ENCODE measurements at places on chromosomes 6 and 20. TPM values are rescaled to one million over a fixed set of nuclear protein-coding genes. Genes with fewer than 3 reads are reported as not detected.

- no peaks in the 10 kb centered on the region for H3K36me3 ChIP-seq
- H3K4me3 ChIP-seq = no peak overlapping the region
- H3K27me3 ChIP-seq = no peaks in the 10 kb centered on the region
- no peak for DNase-seq
- no peak overlapping the region for H3K27ac ChIP-seq
- H3K4me1 ChIP-seq = no peaks in the 10 kb centered on the region
Measured at GRCh38 chr6:164741938-164742451, 567.4 kb downstream of the C6orf118 start.

- DNase-seq = no peak
- H3K27ac ChIP-seq = no peak overlapping the region
- peaks cover 4% of the 10 kb centered on the region for H3K4me1 ChIP-seq
- H3K4me3 ChIP-seq = no peak overlapping the region
- H3K27me3 ChIP-seq = no peaks in the 10 kb centered on the region
- H3K36me3 ChIP-seq = no peaks in the 10 kb centered on the region
Measured at GRCh38 chr6:72861059-72861458, 239.2 kb downstream of the KCNQ5 start.

DNA sequence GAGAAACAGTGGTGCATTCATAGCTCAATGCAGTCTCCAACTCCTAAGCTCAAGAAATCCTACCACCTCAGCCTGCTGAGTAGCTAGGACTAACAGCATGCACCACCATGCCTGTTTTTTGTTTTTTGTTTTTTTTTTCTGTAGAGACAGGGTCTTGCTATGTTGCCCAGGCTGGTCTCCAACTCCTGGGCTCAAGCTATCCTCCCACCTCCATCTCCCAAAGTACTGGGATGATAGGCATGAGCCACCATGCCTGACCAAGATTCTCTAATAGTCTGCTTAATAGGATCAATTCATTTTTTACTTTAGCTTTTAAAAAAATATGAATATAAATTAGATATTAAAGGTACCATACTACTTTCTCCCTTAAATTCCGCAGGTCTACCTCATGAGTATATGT is 152.3 kb upstream of the BEND3 start:
- H3K36me3 ChIP-seq = no peaks in the 10 kb centered on the region
- no peak overlapping the region for H3K4me3 ChIP-seq
- H3K27ac ChIP-seq = no peak overlapping the region
- no peaks in the 10 kb centered on the region for H3K27me3 ChIP-seq
- H3K4me1 ChIP-seq = no peaks in the 10 kb centered on the region
- DNase-seq = no peak

DNA sequence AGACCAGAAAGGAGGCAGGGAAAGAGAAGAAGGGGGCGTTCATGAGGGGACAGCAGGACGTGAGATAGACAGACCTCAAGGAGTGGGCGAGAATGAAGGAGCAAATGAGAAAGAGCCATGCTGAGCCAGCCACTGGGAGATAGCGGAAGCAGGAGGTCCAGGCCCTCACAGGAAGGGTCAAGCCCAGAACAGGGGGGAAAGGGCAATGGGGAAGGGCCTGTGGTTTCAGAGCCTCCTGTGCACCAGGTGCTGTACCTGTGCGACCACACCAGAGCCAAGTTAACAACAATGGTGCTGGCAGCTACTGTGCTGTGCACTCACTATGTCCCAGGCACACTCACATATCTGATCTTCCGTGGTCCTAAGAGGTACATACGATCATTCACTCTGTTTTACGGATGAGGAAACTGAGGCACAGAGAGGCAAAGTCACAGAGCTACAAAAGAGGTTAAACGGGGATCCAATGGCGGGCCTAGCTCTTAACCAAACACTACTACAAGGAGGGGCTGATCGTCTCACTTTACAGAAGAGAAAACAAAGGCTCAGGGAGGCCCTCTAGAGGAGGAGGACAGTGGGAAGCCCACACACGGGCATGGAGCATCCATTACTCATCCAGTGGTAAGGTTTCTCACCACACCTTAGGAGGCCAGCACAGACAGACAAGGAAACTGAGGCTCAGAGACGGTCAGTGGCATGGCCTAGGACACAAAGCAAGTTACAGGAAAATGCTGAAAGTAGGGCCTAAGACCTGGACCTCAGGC is 129.1 kb downstream of the PREX1 start:
- H3K4me1 ChIP-seq = peaks cover 58% of the 10 kb centered on the region
- H3K27ac ChIP-seq = peak overlapping the region; percentile 49
- H3K27me3 ChIP-seq = no peaks in the 10 kb centered on the region

- no peak for DNase-seq
- H3K4me1 ChIP-seq = no peaks in the 10 kb centered on the region
- H3K27me3 ChIP-seq = no peaks in the 10 kb centered on the region
Measured at GRCh38 chr20:47241345-47241781, 115.1 kb downstream of the ZMYND8 start.

DNA sequence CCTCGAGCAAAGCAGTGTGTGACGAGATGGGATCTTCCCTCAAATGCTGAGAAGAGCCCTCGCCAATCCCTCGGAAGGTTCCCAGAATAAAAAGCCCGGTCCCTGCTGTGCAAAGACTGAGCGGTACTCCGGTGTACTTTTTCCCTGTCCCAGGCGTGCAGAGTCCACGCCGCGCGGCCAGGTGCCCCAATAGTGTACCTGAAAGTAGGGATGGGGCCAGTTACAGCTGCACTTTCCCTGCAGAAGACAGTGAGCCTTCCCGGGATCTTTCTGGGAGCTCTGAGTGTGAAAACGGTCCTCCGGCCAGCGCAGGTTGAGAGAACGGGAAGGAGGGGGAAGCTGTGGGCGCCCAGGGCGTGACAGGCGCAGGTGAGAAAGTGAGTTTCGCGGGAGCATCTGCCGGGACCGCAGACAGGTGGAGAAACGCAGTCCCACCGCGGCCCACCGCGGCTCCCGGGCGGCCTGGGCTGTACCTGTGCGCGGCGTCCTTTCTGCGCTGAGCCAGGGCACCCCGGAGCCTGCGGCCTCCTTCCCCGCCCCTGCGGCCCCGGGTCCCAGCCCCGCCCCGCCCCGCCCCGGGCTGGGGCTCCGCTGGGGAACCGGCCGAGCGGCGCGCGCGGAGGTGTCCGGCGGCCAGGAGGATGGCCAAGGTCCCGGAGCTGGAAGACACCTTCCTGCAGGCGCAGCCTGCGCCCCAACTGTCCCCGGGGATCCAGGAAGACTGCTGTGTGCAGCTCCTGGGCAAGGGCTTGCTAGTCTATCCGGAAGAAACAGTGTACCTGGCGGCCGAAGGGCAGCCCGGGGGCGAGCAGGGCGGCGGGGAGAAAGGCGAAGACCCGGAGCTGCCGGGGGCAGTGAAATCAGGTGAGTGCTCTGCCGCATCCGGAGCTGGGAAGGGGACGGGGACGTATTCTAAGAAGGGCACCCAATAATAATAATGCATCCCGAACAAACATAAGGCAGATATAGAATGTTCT is at the start of gene RFX6:
RFX6 (plus strand) TSS at position 608 of the 977 bp plus-strand sequence; CDS start at position 642, 34 bp downstream.
- no peak for DNase-seq
- H3K27ac ChIP-seq = no peak within 1 kb of the TSS
- no peaks in the 10 kb centered on the region for H3K4me1 ChIP-seq
- peaks cover 11% of the 10 kb centered on the region for H3K27me3 ChIP-seq

DNA sequence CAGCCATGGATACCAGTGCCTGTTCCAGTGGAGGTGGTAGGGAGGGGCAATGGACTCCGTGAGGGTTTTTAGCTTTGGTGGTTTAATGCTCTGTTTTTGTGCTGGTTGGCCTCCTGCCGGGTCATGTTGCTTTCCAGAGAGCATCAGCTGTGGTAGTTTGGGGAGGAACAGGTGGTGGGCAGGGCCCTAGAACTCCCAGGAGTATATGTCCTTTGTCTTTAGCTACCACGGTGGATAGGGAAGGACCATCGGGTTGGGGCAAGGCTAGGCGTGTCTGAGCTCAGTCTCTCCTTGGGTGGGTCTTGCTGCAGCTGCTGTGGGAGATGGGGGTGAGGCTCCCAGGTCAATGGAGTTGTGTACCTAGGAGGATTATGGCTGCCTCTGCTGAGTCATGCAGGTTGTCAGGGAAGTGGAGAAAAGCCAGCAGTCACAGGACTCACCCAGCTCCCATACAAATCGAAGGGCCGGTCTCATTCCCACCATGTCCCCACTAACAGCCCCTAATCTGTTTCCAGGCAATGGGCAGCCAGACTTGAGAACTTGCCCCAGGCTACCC is 38.9 kb downstream of the MRAP2 start:
- H3K4me1 ChIP-seq = no peaks in the 10 kb centered on the region
- DNase-seq = no peak
- H3K36me3 ChIP-seq = no peaks in the 10 kb centered on the region

- H3K27ac ChIP-seq = no peak overlapping the region
- no peak for DNase-seq
- no peak overlapping the region for H3K4me3 ChIP-seq
- H3K4me1 ChIP-seq = no peaks in the 10 kb centered on the region
- no peaks in the 10 kb centered on the region for H3K36me3 ChIP-seq
Measured at GRCh38 chr6:21731411-21732031, 138.0 kb downstream of the SOX4 start.

GRCh38 chr6:71033890-71034289 is 77.0 kb upstream of the B3GAT2 start:
- H3K4me3 ChIP-seq = no peak overlapping the region
- no peak for DNase-seq
- no peak overlapping the region for H3K27ac ChIP-seq
- peaks cover 7% of the 10 kb centered on the region for H3K27me3 ChIP-seq
- H3K4me1 ChIP-seq = no peaks in the 10 kb centered on the region

DNA sequence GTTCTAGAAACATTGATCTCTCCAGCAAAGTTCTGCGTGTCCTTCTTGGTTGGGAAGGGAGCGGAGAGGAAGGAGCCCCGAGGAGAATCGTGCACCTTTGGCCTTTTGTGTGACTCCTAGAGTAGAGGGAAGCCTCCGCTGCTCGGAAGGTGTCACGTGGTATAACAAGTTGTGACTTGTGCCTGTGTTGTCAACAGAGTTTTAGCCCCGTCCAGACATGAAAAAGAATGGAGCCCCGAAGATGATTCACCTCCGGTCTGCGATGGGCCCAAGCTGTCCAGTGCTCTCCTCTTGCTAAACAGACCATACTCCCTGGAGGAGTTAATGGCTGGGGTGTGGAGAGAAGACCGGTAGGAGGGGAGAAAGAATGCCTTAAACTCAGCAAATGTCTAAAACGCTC is 7.0 kb downstream of the EYA2 start:
- H3K4me1 ChIP-seq = no peaks in the 10 kb centered on the region
- DNase-seq = no peak
- H3K4me3 ChIP-seq = no peak overlapping the region
- no peak overlapping the region for H3K27ac ChIP-seq

The SPEF1 gene
- total RNA-seq = 0.36 TPM

The BTN1A1 gene
- not detected for total RNA-seq

The ANGPT4 gene
- total RNA-seq = not detected
